Skin of body (tissue), 3 donors: ENCODE measurements at places on chromosomes 12 and 14.

DNA sequence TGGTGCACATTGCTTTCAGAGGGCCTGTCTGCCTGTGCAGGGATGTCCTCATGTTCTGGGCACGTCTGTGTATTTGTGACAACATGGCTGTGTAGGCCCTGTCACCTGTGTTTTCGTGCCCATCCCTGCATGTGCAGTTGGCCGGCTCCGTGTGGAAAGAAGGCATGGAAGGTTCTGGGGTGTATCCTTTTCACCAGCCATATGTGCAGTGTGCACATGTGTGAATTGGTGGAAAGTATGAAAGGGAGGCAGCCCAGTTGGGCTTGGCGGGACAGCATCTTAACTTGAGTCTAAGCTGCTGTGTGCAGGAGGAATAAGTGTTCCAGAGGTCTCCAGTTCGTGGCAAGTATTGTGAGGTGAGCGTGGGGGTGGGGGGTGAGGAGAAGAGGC, 669 bp downstream of the TSPAN11 start:
- DNase-seq, result no peak

DNA sequence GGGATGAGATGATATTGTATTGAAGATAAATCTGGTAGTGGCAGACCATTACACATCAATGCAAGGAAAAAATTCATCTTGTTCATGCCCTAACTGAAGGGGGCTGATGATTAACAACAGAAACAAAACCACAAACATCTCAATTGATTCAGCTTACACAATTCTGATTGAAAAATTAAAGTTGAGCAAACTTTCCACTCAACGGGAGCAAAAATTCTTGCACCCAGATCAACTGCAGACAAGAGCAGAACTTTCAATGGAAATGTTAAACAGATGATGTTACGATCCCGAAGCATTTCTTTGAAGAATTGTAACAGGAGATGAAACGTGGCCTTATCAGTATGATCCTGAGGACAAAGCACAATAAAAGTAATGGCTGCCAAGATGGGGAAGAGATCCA, 172.4 kb upstream of the SOX5 start:
- no peak for DNase-seq

DNA sequence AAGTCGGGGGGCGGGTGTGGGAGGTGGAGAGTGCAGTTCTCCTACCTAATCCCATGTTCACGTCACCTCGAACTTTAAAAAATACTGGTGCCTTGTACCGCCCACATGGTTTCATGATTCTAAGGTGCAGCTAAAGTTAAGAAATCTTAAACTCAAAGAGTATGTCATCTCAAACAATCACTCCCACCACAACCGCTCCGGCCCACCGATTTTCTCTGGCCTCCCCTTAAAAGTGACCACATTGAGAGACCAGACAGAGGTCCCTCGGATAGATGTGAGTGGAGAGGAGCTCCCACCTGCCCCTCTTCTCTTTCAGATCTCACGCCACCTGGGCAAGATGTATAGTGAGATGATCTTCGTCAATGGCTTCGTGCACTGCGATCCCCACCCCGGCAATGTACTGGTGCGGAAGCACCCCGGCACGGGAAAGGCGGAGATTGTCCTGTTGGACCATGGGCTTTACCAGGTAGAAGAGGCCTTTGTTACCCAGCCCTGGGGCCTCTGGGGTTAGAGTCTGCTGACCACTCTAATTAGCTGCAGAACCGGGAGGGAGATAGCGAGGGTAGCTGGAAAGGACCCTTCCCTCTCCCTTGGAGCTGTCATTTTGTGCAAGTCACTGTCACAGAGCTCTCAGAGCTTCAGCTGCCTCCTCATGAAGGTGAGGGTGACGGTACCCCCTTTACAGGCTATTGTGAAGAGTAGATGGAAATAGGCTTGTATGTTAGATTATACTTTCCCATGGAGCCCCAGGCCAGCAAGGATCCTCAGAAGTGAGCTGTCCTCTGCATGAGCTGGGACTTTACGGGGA, 124.4 kb downstream of the ADCK1 start:
- no peak for DNase-seq

- no peak for DNase-seq
Observed at GRCh38 chr12:105799103-105799502, 339.7 kb downstream of the NUAK1 start.

- no peak for DNase-seq
Observed at GRCh38 chr14:73526036-73526984, 10.6 kb upstream of the ACOT1 start.

- peak; percentile 6 for DNase-seq
Observed at GRCh38 chr12:12442548-12443071, 85.7 kb downstream of the BORCS5 start.

- no peak for DNase-seq
Observed at GRCh38 chr14:62304257-62304656, 542.0 kb downstream of the SNAPC1 start.

GRCh38 chr12:95473231-95473883, 595 bp upstream of the METAP2 start:
- DNase-seq, result peak; percentile 85

GRCh38 chr14:92688434-92689375, 59.7 kb downstream of the LGMN start:
- DNase-seq, result no peak

- DNase-seq, result no peak
Observed at GRCh38 chr14:29953501-29953900, 25.9 kb upstream of the PRKD1 start.

DNA sequence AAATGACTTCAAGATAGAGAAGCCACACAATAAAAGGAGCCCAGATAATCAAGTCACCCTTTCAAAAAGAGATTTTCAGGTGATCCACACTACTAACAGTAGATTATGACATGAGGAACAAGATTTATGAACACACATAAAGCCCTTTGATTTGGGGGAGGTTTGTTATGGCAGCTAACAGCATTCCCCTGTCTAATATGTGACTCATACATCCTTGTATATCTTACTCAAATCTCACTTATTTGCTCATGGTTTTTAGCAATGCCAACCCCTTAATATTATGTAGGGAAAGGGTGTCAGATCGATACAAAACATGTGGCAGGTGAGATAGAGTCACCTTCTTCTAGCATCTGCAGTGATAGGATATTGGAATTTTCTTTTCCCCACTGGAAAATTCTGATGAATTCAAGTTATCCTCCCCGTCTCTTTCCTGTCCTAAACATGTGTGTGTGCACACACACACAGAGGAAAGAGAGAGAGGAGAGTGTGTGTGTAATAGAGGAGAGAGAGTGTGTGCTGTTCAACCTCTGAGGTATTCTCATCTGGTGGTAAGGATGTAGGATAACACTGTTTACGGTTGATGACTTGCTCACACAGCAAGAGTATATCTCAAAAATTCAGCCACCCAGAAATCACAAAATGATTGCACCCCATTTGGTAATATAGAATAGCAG, 319.9 kb downstream of the KCNC2 start:
- DNase-seq, result no peak

DNA sequence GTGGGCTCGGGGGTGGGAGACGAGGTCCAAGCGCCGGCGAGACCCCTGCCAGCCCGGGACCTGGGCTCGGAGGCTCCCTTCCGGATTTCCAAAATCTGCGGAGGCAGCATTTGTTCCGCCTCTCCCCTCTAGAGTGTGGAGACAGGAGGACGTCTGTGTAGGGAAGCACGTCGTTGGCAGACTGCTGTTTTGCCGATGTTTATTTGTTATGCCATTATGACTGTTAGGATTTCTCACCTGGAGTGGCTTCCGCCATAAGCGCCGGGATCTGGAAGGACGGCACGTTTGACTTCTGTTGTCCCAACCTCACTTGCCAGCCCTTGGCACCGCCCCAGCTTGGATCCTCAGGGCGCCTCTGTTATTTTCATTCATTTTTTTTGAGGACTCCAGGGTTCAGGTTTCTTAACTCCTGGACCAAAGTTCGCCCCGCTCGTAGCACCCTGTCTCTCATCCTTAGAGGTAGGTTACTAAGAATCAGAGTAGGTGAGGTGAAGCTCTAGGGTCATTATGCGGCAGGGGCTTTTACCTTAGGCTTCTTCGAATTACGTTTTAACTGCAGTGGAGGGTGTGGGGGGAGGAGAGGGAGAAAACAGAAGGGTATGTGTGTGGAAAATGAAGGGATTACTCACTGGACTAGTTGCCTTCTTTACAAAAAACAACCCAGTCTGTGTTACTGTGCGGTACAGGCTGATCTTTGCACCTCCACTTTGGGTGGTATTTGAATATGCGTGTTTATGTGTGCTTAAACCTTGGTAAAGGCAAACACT, 547 bp upstream of the PYGL start:
- DNase-seq, result no peak

- DNase-seq, result no peak
Observed at GRCh38 chr14:95363468-95363954, 43.8 kb upstream of the CLMN start.

- no peak for DNase-seq
Observed at GRCh38 chr14:106547735-106548434, 1021.5 kb downstream of the TMEM121 start.

DNA sequence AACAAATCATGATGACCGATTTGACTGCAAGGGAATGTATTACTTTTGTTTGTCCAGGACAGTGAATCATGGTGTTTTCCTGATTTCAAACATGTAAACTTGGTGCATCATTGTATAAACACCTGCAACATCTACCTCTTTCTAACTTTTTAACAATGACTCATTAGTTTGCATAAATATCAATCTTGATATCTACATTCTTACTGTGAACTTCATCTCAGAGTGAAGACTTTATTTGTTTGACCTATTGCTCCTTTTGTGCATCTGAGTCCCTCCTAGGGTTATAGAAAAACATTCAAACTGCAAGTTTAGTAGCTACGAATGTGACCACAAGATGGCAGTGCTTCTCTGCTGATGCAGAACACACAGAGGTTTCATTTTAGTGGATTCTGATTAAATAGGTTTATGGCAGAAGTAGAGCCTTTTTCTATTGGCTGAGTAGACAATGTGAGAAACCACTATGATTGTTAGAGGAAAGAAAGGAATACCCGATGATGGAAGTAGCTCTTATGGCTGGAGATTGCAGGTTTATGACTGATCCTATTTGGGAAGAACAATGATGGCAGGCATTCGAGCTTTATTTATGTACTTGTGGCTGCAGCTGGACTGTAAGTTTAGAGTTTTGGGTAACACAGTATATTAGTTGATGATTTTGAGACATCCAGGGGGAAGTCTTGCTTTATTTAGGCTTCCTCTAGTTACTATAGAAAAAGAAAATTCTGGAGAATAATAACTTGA, 244.2 kb upstream of the OR4E1 start:
- no peak for DNase-seq

DNA sequence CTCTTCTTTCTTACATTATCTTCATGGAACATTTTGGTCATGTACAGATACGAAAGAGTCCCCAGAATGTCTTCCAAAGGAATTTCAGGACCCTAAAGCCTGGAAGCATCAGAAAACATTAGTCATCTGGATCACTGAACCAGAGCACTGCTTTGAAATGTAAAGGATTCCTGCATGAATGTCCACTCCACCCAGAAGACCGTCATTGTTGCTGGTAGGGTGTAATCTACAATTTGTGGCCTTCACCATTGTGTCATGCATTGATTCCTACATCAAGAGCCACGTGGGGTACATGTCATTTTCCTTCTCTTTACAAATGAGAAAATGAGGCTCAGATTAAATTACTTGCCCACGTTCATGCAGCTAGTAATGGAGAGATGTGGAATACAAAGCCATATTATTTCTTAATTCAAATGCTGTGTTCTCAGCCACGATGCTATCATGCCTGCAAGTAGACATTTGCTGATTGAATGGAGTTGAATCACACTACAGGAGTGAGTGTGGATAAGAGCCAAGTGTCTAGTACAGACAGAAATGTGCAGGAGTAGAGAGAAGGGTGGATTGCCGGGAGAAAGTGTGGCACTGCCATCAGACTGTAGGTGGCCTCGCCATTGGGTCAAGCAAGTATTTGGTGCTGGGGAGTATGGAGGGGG, 231.2 kb downstream of the C12orf75 start:
- no peak for DNase-seq

DNA sequence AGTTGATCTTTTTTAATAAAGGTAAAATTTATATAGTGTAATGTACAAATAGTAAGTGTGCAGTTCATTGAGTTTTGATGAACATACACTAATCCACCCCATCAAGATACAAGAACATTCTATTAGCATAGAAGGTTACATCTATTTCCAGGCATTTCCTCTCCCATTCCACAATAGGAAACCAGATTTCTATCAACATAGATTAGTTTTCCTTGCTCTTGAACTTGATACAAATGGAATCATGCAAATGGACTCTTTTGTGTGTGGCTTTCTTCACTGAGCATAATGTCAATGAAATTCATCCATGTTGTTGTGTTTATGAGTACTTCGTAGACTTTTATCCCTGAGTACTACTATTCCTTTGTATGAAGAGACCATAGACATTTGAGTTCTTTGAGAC, 10.8 kb downstream of the STYX start:
- no peak for DNase-seq

- no peak for DNase-seq
Observed at GRCh38 chr12:66449531-66449930, 147.2 kb downstream of the HELB start.

DNA sequence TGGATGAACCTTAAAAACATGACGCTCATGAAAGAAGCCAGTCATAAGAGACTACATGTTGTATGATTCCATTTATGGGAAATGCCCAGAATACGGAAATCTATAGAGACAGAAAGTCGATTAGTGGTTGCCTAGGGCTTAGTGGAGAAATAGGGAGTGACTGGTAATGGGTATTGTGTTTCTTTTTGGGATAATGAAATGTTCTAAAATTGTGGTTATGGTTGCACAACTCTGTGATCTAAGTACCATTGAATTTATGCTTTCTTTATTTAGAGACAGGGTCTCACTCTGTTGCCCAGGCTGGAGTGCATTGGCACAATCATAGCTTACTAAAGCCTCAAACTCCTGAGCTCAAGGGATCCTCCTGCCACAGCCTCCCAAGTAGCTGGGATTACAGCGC, 8.0 kb downstream of the RBMS2 start:
- DNase-seq, result no peak

- DNase-seq, result no peak
Observed at GRCh38 chr14:41298328-41298690, 308.4 kb upstream of the LRFN5 start.

DNA sequence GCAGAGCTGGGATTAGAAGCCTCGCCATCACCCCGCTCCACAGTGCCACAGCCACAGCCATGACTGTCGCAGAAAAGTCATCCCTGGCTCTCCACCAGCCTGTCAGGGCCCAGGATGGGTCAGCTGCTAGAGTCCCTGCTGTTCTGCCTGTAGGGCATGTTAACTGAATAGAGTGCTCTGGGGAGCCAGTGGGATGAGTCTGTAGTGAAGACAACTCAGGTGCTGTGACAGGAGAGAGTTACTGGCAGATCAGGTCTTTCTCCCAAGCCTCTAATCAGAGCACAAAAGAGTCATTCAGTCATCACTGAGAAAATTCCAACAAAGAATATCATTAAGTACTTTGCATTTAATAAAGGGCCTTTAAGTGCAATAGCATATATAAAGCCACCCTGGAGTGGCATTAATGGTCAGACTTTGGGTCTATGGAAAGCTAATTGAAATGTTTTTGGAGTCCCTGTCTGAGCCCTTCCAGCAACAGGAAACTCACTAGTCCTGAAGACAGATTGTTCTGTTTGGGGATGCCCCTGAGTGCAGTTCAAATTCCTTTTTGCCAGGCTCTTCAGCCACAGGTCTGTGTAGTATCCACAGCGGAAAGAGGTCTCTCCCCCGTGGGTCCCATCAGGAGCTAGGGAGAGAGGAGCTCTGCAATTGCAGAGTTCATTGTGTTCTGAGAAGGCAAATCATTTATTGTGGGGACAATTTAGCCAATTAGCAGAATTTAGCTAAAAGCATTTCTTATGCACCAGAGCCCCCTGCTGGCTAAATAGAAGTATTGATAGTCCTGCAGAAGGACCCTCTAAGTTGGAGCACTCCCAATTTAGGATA, 45.2 kb upstream of the C14orf132 start:
- DNase-seq, result no peak

GRCh38 chr12:103780093-103780440, 61.0 kb downstream of the NT5DC3 start:
- no peak for DNase-seq
